ENCODE measurements at places on chromosomes 12 and 14.

DNA sequence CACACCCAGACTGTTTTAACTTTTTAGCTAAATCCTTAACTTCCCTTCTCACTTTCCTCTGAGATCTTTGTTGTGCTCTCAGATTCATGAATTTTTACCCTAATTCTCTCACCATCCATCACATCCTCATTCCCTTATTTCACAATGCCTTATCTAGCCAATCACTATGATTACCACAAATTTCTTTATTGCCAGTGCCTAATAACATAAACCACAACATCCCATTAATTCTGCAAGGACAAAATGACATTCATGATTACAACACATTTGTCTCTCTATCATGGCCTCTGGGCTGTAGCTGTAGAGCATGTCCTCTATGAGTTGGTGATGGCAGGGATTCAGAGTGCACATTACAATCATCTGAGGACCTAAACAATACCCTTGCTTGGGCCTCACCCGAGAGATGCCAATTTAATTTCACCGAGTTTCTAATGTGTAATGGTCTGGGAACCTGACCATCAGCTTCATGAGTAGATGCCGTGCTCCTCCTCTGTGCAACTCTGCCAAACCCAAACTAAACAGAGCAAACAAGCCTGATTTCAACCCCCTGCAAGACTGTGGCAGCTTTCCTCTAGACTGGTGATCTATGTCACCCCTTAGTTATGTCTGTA is 99.3 kb downstream of the SPTSSA start:
- no peak for DNase-seq

DNA sequence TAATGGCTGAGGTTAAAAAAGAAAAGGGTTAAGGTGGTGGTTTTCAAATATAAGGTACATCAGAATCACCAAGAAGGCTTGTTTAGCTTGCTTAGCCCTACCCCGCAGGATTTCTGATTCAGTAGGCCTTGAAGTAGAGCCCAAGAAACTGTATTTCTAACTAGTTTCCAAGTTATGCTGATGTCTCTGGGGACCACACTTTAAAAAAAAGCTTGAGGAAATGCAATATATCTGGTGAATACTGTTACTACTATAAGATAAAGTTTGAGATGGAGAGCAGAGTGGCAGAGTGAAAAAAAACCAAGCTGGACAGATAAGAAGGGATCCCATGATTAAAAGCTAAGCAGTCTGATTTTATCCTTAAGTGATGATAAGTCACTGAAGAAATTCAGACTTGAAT is 18.3 kb upstream of the GXYLT1 start:
- DNase-seq, result no peak

GRCh38 chr14:20998139-20998538 is 954 bp upstream of the SLC39A2 start:
- no peak for DNase-seq

DNA sequence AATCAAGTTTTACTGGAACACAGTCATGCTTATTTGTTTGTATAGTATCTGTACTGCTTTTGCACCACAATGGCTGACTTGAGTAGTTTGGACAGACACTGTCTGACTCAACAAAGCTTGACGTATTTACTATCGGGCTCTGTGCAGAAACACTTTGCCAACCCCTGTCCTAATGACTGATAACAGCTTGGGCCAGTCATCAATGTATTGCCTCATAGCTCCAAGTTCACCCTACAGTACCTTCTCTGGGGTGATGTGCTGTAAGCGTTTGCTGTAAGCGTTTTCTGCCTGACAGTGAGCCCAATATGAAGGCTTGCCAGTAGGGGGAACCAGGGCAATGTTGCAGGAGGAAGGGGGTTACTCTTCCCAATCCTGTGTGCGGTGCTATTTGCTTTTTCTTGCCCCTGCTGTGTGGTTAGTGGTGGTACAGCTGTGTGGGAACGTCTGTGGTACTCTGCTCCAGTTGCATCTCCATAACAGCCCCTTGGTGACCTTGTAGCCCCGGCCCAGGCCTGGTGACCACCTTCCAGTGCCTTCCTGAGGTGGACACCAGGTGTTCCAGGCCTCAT is 5.4 kb upstream of the CCDC177 start:
- no peak for DNase-seq

- DNase-seq, result no peak
These were observed 109.0 kb downstream of the CHST11 start for GRCh38 chr12:104565606-104566243.

GRCh38 chr12:121278169-121279070 is 18.1 kb downstream of the CAMKK2 start:
- DNase-seq, result no peak

DNA sequence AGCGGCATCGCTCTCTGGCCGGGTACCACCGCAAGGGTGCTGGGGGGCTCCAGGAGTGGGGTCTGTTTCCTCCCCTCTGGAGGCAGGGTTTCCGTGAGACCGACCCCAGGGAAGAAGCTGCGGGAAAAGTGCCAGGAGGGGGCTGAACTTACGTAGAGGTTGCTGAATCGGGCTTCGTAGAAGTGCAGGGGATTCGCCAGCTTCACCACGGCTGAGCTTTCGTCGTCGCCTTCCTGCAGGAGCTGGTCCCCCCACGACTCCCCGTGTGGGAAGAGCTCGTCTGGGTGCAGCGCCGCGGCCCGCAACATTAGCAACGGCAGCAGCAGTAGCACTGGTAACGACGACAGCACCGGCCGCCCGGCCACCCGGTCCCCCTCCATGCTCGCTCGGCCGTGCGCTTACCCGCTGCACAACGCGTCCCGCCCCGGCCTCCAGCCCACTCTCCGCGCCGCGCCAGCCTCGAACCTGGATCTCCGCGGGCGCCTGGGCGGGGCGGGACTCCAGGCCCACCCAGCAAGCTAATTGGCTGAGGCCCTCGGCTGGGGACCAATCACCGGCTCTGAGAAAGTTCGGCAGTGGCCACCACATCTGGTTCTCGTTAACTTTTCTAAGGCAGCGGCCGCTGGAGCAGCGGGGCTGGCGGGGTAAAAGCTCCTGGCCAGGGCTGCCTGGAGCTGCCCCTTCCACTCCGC is at the start of gene NID2:
Gene NID2 (minus strand): TSS at position 445 of the 692 bp plus-strand sequence. CDS start 65 bp downstream, at position 380.
- peak; percentile 28 for DNase-seq

DNA sequence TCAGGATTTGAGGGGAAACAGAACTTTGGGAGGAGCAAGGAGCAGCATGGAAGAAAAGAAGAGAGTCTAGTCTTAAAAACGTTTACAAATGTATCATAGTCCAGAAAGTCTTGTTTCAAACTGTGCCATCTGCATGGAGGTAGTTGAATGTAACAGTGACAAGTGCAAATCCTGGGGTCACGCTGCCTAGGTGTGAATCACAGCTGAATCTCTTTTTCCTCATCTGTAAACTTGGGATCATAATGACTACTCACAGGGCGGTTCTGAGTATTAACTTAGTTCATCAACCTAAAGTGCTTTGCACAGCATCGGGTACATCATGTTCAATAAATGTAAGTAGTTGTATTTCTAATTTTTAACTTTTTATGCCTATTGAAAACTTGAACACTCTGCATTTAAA is 208.5 kb downstream of the CHST11 start:
- DNase-seq, result no peak

GRCh38 chr12:103855036-103855712 is 14.1 kb upstream of the NT5DC3 start:
- no peak for DNase-seq

- DNase-seq, result peak; percentile 13
These were observed 24.0 kb downstream of the CCDC38 start for GRCh38 chr12:95918194-95918993.

GRCh38 chr12:53100466-53101151 is 2.7 kb upstream of the SOAT2 start:
- no peak for DNase-seq

- DNase-seq, result no peak
These were observed 85.0 kb upstream of the SEL1L start for GRCh38 chr14:81618695-81619094.

DNA sequence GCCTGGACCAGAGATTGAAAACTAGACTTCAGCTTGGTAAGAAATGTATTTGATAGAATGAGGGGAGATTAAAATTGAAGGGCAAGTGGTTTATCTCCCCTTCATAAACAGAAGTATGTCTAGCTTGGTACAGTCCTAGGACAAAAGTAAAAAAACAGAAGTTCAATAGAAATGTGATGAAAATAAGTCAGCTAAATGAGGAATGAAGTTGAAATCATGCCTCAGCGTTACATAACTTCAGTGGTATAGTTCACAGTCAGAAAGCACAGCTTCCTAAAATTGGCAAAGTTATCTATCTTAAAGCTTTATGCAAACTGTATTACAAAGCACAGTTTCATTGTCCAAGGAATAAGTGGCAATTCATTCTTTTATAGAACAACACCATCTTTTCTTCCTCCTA is 90.2 kb upstream of the SYT10 start:
- no peak for DNase-seq

GRCh38 chr14:20624495-20625070 is 16.9 kb downstream of the OR6S1 start:
- no peak for DNase-seq

DNA sequence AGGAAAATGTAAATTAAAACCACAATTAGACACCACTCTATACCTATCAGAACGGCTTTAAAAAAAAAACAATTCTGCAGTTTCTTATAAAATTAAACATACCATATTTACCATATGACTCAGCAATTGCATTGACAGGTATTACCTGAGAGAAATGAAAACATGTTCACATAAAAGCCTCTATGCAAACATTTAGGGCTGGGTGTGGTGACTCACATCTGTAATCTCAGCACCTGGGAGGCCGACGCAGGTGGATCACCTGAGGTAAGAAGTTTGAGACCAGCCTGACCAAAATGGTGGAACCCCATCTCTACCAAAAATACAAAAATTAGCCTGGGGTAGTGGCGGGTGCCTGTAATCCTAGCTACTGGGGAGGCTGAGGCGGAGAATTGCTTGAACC is 41.1 kb downstream of the SPTB start:
- no peak for DNase-seq

DNA sequence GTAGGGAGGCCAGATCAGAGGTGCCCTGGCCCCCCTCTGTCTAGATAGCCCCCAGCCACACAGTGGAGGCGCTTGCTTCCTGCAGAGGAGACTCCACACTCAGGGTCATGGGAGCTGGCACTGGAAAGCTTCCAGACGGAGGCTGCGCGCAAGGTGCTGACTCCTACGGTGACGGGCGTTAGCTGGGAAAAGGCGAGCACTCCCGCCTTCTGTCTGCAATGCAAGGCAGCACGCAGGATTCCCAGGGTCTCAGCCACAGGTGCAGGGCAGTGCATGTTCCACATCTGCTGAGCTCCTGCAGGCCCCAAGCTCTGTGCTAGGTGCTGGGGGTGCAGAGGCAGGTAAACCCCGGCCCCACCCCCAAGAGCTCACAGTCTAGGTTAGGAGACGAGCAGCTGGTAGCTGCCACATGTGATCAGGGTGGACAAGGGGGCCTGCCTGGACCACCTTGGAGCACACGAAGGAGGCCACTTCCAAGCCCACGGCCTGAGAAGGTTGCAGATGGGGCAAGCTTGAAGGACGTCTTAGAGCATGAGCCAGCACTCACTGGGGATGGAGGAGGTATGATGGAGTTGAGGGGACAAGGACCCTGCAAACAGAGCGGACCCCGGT is 310.9 kb upstream of the DIO3 start:
- DNase-seq, result no peak

GRCh38 chr12:11576104-11576503 is 73.4 kb upstream of the ETV6 start:
- no peak for DNase-seq

DNA sequence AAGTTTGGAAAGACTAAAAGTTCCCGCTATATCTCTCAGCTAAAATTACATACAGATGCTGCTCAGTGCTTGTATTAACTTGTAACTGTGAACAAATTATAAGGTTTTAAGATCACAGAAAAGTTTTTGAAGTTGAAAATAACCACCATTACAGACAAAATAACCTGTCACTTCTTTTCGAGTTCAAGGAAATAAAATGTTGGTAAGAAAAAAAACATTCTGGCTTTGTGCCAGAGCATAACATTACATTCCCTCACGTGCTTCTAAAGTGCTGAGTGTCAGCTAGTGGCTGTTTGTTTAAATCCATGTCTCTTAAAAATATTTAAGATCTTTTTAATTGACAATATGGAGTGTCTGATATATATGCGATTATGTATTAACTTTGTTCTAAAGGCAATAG is 27.2 kb upstream of the ADAMTS20 start:
- no peak for DNase-seq

Measured in activated CD4-positive, alpha-beta T cell treated with anti-CD3 and anti-CD28 coated beads for 24 hours (primary cell).